RWPE2 (cell line): ENCODE measurements at places on chromosomes 2 and 18.

GRCh38 chr2:139949242-139949972 lies 1169.2 kb upstream of the NXPH2 start:
- no peak for DNase-seq

DNA sequence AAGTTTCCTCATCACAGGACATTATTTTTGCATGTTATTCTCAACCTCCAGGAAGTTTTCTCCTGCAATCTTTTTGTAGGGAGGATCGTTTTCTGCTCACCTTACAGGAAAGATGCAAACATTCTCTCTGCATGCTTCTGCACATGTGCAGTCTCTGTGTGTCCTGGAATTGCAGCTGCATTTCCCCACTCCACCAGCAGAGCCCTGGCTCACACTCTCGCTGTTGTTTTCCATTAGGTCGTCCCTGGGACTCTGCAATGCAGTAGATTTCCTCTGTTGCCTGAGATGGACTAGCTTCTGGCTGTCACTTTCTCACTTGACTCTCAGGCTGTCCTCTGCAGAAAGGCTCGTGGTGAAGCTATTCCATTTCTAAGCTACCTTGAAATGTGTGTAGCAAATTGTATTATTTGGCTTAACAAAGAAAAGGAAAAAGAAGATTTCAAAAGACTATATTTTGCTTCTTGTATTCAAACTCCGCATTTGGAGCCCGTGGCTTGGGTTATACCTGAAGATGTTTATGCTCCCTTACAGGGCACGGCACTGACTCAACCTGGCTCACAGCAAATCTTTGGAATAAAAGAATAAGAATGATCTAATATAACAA lies 346.7 kb downstream of the RAD51AP2 start:
- DNase-seq: no peak

DNA sequence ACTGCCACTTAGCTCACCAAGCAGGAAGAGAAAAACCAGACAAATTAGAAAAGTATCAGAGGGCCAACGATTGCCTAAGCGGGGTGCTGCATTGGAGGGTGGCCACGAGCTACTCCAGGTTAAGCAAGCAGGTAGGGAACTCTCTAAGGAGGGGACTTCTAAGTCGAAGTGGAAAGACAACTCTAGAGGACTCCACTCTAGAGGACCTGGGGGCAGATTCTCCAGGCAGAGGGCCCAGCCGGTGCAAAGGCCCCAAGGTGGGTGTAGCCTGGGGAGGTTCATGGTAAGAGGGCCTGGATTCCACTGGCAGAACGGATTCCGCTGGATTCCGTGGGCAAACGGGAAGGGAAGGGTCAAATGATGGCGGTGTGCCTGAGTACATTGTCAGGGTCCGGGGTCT lies 12.7 kb downstream of the FBLN7 start:
- DNase-seq: no peak

- DNase-seq: no peak
Observed at GRCh38 chr2:31011587-31011986, 126.7 kb downstream of the GALNT14 start.

DNA sequence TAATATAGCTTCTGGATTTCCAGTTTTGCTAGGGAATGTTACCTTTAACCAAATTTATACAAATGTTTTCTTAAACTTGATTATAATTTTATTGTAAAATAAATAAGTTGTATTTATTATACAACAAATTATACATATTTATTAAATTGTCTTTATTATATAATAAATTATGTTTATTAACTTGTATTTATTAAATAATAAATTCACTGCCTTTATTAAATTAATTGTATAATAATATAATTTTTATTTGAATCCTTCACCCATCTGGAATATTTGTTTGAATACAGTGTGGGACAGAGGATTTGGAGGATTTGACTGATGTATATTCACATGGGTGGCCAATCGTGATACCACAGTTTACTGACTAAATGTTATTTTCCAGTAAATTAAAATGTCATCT lies 43.4 kb upstream of the CCDC178 start:
- no peak for DNase-seq

GRCh38 chr2:228657807-228658402 lies 476.4 kb upstream of the SPHKAP start:
- DNase-seq: no peak

- DNase-seq: no peak
Observed at GRCh38 chr2:237060534-237061312, 25.0 kb upstream of the COPS8 start.

- DNase-seq: no peak
Observed at GRCh38 chr18:74892066-74892627, 294.5 kb downstream of the ZNF407 start.
